ENCODE measurements at places on chromosomes 6 and 20.

GRCh38 chr6:17015144-17015543 lies 86.7 kb upstream of the STMND1 start:
- DNase-seq, result no peak

- no peak for DNase-seq
Measured at GRCh38 chr6:19836799-19837510, at the start of gene ID4. Gene ID4 (plus strand): TSS chr6:19837370. CDS start chr6:19837755, 385 bp downstream.

- DNase-seq, result no peak
Measured at GRCh38 chr6:97095311-97095850, 170.9 kb downstream of the KLHL32 start.

- no peak for DNase-seq
Measured at GRCh38 chr6:139262519-139263300, 29.1 kb downstream of the TXLNB start.

GRCh38 chr20:21693322-21693721 lies 12.1 kb upstream of the PAX1 start:
- no peak for DNase-seq

DNA sequence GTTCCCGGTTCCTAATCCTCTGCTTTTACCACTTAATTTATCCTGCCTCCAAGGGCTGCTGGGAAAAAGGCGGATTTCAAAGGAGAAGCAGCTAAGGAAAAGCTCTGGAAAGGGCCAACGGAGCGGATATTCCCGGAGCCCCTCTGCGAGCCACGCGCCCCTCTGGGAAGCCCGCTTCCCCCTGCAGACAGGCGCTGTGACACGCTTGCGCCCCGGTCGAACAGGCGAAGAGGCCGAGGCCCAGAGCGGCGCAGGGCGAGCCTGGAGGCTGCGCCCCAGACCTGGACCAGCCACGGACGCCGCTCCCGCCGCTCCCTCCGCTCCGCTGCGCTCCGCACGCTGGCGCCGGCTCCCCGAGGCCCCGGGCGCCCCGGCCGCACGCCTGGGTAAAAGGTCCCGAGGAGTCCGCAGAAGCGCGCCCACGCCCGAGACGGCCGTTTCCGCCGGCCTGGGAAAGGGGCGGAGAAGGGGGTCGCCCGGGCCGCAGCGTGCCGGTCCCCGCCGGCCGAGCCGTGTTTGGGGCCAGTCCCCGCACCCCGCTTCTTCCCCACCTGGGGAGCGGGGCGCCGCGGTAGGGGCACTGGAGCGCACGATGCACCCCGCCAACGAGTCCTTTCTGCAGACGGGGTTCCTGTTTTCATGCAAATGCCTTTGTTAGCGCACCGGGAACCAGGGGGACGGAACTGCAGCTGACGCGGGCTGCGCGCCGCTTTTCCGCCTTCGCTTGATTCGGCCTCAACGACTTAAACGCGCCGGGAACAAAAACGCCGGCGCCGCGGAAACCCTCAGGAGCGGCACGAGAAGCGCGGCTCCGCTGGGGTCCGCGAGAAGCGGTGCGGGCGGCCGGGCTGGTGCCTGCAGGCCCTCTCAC lies 91.9 kb upstream of the SIRPA start:
- no peak for DNase-seq

DNA sequence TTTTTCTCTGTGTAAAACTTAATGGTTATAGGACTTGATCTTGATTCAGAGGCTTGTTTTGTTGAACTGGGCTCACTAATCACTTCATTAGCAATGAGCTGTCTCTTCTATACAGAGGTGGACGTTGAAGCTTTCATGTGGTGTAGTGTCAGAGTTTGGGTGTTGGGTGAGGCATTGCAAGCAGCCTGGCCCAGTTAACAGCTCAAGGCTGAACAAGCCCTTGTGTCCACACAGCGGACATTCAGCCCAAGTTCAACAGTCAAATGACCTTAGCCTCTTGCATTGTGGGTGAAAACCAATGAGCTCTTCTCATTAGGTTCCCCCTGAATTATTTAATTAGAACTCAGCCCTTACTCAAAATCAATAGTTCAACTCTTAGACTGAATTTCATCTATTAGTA lies 12.5 kb downstream of the COL10A1 start:
- DNase-seq, result no peak

DNA sequence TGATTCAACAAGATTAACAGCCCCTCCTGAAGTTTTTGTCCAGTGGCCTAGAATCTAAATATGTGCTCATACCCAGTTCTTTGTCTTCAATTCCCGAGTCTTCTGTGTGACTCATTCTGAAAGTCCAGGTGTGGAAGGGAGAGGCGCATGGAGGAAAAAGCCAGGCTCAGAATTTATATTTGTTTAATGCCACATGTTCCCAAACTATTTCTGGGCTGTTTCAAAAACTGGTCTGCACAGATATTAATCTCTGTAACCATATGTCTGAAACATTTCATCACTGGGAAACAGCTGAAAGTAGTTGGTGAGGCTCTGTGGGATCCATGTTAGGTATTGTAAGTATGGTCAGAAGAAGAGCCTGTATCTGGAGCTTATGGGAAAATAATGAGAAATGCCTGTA lies 266.0 kb downstream of the PAX1 start:
- no peak for DNase-seq

- DNase-seq, result no peak
Measured at GRCh38 chr6:148924226-148925012, 177.6 kb downstream of the UST start.

DNA sequence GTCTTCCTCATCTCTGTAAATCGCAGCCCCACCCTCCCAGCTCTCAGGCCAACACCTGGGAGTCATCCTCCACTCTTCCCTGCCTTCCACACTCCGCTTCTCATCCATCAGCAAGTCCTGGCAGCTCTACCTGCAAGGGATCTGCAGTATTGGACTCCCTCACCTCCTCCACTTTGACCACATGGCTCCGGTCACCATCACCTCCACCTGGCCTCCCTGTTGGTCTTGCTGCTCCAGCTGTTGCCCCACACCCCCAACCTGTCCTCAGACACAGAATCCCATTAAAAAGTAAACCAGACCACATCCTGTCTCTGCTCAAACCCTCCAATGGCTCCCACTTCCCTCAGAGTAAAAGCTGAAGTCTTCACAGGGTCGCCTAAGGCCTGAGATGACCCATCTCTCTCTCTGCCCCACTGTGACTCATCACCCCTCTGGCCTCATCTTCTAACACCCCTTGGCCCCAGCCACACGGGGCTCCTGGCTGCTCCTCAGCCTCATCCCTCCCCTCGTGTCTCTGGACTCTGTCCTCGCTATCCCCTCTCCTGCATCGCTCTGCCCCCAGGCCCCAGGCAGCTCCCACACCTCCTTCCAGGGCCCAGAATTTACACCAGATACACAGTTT lies 185.1 kb upstream of the SULF2 start:
- DNase-seq, result no peak

- peak; percentile 13 for DNase-seq
Measured at GRCh38 chr6:41974281-41974825, 32.7 kb upstream of the CCND3 start.

- DNase-seq, result no peak
Measured at GRCh38 chr20:18224968-18225568, 63.3 kb upstream of the ZNF133 start.

- DNase-seq, result no peak
Measured at GRCh38 chr6:679282-679681, 13.7 kb downstream of the EXOC2 start.

- no peak for DNase-seq
Measured at GRCh38 chr6:36075656-36076055, 48.0 kb downstream of the MAPK14 start.

DNA sequence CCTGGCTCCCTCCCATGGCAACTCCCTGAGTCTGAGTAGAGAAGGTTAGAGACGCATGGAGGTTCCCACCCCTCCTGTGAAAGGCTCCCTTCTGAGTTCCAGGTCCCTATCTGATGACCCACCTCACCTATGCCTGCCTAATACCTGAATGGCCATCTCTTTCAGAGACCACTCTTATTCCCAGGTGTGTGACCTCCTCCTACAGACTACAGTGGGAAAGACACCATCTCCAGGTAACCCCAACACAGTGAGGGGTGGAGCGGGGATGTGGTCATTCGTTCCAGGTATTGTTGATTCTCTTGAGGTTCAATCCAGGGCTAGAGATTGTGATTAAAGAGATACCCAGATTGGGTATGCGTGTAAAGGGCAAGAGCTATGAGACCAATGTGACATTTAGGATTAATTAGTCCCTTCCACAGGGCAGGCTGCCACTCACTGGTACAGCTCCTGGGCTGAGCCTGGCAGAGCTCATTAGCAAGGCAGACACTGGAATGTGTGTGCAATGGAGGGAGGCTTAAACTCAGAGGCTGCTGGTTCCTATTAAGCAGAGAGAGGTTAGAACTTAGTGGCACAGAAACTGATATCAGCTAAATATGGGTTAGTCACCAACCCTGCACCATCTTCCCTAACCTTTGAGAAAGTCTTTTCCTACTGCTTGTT lies 46.5 kb upstream of the IER3 start:
- DNase-seq, result no peak

- no peak for DNase-seq
Measured at GRCh38 chr6:138690975-138691594, 82.5 kb upstream of the CCDC28A start.

GRCh38 chr6:149014631-149015534 lies 268.1 kb downstream of the UST start:
- no peak for DNase-seq

DNA sequence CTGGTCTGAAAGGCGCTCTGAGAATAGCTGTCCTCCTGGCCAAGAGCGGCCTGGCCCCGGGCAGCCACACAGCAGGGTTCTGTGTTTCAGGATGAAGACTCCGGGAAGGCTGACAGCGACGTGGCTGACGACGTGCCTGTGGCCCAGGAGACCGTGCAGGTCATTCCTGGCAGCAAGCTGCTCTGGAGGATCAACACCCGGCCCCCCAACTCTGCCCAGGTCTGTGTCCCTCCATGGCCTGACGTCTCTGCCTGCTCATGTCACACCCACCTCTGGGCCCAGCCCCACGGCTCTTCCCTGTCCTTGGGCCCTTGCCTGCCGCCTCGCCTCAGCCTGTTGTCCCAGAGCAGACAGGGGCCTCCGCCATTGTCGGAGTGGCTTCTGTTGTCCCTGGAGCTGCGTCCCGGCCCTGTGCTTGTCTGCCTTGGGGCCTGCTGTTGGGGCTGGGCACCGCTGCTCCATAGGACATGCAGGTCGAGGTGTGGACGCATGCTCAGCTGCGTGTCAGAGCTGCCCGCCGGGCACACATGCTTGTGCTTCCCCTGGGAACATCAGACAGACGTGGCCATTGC lies 16.2 kb upstream of the ADRM1 start:
- no peak for DNase-seq

DNA sequence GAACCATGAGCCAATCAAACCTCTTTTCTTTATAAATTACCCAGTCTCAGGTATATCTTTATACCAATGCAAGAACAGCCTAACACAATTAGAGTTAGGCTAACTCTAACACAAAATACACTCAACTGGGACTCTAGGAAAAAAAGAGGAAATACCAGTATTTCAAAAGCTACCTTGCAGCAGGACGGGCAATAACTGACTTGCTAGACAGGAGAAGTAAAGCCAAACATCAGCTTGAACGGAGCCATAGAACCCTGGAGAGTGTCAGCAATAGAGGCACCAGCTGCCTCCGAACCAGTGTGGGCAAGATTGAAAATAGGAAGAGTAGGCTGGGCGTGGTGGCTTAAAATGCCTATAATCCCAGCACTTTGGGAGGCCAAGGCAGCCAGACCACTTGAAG lies 162.0 kb upstream of the SOX4 start:
- no peak for DNase-seq

- no peak for DNase-seq
Measured at GRCh38 chr20:43681991-43682410, 15.1 kb downstream of the MYBL2 start.

GRCh38 chr6:70625436-70625835 lies 42.2 kb upstream of the SMAP1 start:
- DNase-seq, result no peak

DNA sequence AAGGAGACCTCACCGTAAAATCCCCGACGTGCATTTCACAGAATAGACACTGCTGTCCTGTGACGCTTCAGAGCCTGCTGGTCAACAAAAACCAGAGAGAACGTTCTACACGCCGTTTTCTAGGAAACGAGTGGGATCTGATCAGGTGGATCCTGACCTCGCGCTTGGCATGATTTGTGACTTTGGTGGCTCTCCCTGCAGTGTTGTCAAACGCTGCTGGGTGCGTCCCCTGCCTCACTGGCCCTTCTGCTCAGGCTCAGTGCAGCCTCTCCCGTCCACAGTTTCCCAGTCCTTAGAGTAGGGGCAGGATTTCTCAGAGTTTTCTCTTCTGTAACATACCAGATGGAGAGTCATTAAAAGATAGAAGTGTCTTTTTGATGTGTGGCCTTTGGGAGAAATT lies 27.6 kb upstream of the IRF4 start:
- DNase-seq, result no peak

DNA sequence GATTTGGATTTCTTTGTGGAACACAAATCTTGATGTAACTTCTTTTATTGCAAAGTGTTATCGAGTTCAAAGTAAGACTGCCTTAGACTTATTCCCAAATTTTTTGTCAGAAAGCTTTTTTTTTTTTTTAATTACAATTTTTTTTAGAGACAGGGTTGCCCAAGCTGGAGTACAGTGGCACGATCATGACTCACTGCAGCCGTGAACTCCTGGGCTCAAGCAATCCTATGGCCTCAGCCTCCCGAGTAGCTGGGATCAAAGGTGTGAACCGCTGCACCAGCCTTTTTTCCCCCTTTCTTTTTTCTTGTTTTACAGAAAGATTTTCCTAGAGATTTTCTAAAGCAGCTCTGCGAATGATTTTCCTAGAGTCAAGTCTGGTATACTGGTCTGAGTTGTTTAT lies 2.8 kb downstream of the RIOK1 start:
- no peak for DNase-seq
